ENCODE measurements at places on chromosomes 12 and 14. TPM values are rescaled to one million over a fixed set of nuclear protein-coding genes. Genes with fewer than 3 reads are reported as not detected.

The AQP2 gene
- total RNA-seq: not detected

The ESRRB gene
- under 0.01 TPM for total RNA-seq

The MMP17 gene
- total RNA-seq: 10.3 TPM

The LRP6 gene
- 7.6 TPM for total RNA-seq

The AKAP5 gene
- total RNA-seq: 0.17 TPM

All from bronchus fibroblast of lung (primary cell).